ENCODE measurements at places on chromosomes 16 and 17. TPM values are rescaled to one million over a fixed set of nuclear protein-coding genes. Genes with fewer than 3 reads are reported as not detected.

GRCh38 chr17:12316021-12316420 lies 295.3 kb downstream of the MAP2K4 start:
- DNase-seq = no peak

- no peak for DNase-seq
Measured at GRCh38 chr17:40984226-40984625, at the start of gene KRT40. Gene KRT40 (minus strand): TSS chr17:40984326. CDS start chr17:40984273, 53 bp downstream.

DNA sequence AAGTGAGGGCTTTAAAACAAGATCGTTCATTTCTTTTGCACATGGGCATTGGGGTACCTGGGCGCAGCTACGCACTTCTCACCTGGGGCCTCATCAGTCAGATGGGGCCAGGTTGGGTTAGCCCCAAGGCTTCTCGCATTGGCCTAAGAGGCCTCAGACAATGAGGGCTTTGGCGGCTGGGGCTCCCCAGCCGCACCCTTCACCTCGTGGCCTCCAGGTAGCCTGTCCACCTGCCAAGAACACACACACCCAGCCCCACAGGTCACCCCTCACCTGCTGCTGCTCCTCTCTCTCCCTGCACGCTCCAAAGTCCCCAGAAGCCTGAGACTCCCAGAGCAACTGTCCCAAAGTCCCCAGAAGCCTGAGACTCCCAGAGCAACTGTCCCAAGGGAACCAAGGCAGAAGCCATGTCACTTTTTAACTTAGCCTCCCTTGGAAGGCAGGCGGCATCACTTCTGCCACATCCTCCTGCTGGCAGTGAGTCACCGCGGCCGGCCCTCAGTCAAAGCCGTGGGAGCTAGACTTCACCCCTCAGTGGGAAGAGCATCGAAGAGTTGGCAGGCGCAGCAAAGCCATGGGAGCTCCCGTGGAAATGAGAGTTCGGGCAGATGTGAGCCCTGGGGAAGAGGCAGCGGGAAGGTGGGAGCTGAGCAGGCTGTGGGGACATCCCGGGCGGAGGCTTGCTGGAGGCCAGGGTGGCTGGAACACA lies 78.9 kb upstream of the PLCG2 start:
- DNase-seq = no peak

DNA sequence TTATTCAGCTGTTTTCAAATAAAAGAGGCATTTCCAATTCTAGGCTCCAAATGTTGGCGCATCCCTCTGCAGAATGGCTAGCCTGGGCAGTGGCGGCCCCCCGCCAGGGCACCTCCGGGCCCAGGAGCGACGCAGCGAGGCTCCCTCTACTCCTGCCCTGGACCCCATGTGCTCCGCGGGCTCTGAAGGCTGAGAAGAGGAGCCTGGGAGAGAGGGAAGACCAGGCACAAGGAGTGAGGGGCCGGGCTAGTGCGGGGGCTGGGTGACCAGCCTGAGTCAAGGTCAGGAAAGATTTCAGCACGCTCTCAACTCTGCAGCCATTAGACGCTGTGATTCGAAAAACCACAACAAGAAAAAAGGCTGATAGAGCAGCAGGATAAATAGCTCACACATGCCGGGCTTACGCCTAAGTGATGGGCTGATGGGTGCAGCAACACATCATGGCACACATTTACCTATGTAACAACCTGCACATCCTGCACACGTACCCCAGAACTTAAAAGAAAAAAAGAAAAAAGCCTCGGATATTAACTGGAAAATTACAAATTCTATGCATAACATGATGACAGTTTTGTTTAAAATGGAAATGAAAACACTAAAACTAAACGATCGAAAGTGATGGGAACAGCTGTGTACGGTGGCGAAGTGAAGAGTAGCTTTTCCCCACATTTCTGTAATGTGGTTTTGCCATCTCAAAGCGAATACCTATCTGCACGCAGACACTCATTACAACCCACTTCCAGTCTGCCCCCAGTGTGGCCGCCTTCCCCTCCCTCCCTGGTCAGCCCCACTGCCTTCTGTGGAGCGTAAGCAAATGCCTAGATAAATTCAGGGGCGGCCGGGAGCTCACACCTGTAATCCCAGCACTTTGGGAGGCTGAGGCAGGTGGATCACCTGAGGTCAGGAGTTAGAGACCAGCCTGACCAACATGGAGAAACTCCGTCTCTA lies 44.4 kb downstream of the MAP1LC3B start:
- DNase-seq = no peak

DNA sequence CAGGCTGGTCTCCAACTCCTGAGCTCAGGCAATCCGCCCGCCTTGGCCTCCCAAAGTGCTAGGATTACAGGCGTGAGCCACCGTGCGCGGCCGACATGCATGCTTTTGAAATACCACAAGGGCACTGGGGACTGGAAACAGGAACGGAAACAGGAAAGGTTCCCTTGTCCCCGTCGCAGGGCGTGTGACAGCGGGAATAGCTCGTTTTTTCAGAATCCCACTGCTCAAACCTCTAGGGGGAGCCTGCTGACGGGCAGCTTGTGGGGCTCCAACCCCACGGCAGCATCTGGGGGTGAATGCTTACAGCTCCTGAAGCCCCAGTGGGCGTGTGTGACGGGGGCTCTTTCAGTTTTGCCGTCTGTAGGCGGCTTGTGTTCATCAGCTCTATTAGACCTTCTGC lies 18.8 kb upstream of the ASGR2 start:
- DNase-seq = peak; percentile 14

DNA sequence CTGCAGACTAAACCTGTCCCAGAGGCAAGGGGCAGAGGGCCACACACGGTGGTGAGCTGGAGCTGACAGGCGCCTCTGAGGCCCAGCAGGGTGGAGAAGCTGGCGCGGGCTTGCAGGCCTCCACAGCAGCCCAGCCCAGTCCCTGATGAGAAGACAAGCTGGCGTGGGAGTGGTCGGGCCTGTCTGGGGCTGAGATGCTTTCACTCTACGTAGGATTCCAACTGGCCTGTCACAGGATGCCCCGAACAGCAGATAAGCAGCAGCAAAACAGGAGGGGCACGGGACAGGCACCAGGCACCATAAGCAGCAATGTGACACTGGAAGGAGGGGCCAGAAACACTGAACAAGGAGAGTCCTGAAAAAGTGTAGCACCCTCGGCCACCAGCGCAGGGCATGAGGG lies 40.1 kb downstream of the PEMT start:
- DNase-seq = peak; percentile 92

GRCh38 chr17:60065136-60065535 lies 13.6 kb downstream of the HEATR6 start:
- no peak for DNase-seq

DNA sequence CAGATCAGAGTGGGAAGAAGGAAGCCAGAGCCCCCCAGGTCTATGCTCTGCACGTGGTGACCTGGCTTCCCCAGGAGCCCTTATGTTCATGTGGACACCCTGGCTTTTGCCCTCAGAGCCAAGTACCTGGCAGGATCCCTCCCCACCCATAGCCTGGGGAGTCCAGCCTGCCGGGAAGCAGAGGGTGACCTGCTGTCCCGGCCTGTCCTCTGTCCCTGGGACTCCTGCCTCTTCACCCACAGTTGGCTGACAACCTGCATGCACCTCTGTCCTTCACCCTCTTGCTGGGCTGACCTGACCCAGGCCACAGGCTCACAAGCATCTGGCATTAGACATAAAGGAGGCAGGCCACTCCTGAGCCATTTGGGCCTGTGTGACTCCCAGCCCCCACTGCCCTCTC lies 60.2 kb downstream of the SMPD3 start:
- no peak for DNase-seq

GRCh38 chr17:39867084-39867879 lies 720 bp upstream of the ZPBP2 start:
- no peak for DNase-seq

- no peak for DNase-seq
Measured at GRCh38 chr17:42512733-42513251, 23.2 kb upstream of the NAGLU start.

- no peak for DNase-seq
Measured at GRCh38 chr17:22692066-22692805, 999.9 kb downstream of the KCNJ18 start.

DNA sequence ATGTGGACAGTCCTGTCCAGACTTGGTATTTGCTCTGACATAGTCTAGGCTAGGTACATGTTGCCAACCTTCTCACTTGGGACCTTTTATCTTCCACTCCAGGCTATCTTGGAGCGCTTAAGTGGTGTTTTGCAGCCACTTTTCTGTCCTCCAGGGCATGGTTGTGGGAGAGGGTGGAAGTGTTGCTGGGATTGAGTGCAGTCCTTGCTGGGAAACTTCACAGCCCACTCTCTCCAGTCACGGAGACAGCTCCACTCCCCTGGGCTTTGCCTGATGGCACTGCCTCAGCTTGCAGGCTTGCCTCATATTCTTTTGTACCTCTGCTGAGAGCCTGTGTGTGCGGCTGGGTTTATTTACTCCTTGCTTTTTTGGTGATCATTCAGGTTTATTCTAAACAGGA lies 17.4 kb downstream of the RPA1 start:
- no peak for DNase-seq

- no peak for DNase-seq
Measured at GRCh38 chr17:64747938-64748540, 85.9 kb upstream of the SMURF2 start.

DNA sequence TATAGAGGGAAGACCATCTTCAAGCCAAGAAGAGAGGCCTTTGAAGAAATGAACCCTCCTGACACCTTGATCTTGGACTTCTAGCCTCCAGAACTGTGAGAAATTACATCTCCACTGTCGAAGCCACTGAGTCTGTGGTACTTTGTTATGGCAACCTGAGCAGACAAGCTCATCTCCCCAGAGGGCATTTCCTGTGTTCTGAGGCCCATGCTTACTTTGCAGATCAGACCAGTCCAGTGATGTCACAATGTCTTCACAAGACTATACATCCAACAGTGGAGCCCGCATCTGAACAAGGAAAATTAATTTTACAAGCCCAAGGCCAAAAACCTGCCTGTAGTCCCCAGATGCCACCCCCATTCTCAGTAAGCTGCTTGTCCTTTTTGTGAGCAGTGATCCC lies 14.8 kb upstream of the C17orf113 start:
- DNase-seq = no peak

GRCh38 chr16:28200661-28201060 lies 11.1 kb downstream of the XPO6 start:
- no peak for DNase-seq

- no peak for DNase-seq
Measured at GRCh38 chr17:29612404-29613280, 10.1 kb downstream of the CORO6 start.

GRCh38 chr17:2894782-2895181 lies 98.5 kb downstream of the RAP1GAP2 start:
- no peak for DNase-seq

DNA sequence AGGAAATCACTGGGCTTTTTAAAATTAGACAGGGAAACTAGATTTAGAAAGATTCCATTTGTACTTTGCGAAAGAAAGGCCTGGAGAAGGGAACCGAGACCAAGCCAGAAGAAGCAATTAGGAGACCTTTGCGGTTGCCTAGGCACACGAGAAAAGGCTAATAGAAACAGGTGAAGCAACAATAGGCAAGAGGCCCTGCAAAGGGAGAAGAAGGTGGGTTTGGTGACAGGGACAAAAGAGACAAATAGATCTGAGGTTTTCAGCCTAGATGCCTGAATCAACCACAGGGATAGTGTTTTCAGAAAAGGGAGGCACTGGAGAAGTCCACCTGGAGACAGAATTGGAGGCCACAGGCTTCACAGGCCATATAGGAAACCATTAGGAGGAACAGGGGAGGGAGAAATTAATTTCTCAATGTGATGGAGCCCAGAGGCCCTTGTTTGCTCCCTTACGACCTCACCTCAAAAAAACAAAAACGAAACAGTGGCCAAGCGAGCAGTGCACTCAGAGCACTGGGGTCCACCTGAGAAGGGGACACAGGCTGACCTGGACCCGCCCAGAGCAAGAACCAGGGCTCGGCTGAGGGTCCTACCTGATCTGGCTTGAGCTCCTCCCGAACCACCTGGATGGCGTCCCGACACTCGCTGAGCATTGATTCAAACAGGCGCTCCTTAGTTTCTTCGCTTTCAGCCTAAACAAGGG lies 22.3 kb downstream of the SRP68 start:
- no peak for DNase-seq

DNA sequence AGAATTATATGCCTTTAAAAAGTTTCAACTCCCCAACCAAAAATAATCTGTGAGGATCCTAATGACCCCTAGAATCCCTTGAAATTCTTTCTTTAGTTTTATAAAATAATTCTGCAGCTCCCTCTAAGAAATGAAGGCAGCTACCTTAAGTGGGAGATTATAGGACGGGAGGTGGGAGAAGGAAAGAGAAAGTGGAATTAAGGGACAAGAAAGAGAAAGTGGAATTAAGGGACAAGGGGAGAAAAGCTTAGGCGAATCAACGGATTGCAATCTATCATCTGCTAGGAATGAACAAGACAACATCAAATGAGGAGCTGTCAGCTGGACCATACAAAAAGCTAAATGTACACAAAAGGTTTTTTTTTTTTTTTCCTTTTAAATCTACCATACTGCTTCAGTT lies 262.0 kb downstream of the ZFHX3 start:
- no peak for DNase-seq

DNA sequence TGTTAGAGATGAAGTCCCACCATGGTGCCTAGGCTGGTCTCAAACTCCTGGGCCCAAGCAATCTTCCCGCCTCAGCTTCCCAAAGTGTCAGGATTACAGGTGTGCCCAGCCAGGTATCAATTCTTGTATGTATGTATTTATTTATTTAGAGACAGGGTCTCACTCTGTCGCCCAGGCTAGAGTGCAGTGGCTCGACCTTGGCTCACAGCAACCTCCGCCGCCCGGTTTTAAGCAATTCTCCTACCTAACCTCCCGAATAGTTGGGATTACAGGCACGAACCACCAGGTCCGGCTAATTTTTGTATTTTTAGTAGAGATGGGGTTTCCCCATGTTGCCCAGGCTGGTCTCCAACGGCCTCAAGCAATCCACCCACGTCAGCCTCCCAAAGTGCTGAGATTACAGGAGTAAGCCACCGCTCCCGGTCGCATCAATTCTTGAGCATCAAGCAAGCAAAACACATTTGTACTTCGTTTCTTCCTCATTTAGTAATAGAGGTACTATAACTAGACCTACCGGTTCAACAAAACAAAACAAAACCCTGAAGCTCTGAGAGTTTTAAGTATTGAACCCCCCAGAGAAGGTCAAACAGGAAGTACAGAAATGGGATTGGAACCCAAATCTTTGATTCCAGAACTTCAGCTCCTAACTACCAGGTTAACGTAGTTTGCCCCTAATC lies 1.0 kb upstream of the ZNF500 start:
- no peak for DNase-seq

DNA sequence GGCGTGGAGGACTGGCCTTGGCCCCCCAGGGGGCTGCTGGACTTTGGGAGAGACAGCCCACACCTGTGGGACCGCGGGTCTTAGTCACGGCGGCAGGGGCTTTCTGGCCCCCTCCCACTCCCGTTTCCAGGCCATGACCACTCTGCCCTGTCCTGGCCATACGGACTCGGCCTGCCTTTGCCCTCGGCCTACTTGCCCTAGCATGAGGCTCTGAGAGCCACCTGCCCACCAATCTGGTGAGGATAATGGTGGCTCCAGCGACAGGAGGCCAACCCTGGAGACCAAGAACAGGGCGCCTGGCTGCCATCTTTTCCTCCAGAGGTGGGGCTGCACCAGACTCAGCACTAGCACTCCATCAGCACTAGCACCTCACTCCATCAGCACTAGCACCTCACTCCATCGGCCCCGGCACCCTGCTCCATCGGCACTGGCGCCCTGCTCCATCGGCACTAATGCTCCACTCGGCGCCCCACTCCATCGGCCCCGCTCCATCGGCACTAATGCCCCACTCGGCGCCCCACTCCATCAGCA lies 7.0 kb downstream of the ZNF213 start:
- no peak for DNase-seq

The WNK4 gene
- not detected for total RNA-seq

The ZACN gene
- total RNA-seq = not detected

The CACNA1H gene
- 40.3 TPM for total RNA-seq

The PDILT gene
- not detected for total RNA-seq

The KRT40 gene
- 7.7 TPM for total RNA-seq

The ATP2C2 gene
- total RNA-seq = 5.7 TPM

Measured in tongue (tissue), 3 donors.